Glutamatergic neuron (in vitro differentiated cells): ENCODE measurements at places on chromosomes 5 and 9. TPM values are rescaled to one million over a fixed set of nuclear protein-coding genes. Genes with fewer than 3 reads are reported as not detected.

Gene IRF1
- total RNA-seq = 2.8 TPM

Gene TAF1L
- total RNA-seq = not detected

Gene FCN2
- not detected for total RNA-seq

Gene BSPRY
- not detected for total RNA-seq

Gene ADCY2
- total RNA-seq = 3.8 TPM

Gene LCN9
- total RNA-seq = not detected

Gene LHX6
- total RNA-seq = 2.8 TPM

Gene PCDHGB3
- total RNA-seq = 6.2 TPM

Gene INVS
- total RNA-seq = 33.4 TPM

Gene PCDHA4
- 29.7 TPM for total RNA-seq

Gene SIT1
- 3.4 TPM for total RNA-seq

Gene PCDHGC4
- 6.7 TPM for total RNA-seq

Gene SLCO4C1
- 1.5 TPM for total RNA-seq

Gene CTSL
- 28.7 TPM for total RNA-seq

Gene ARHGEF39
- 2.6 TPM for total RNA-seq

Gene CSF2
- total RNA-seq = not detected

Gene KCNMB1
- 0.29 TPM for total RNA-seq
